ENCODE measurements at places on chromosomes 7 and 10. TPM values are rescaled to one million over a fixed set of nuclear protein-coding genes. Genes with fewer than 3 reads are reported as not detected.

EVX1 gene
- total RNA-seq: not detected

PRSS37 gene
- total RNA-seq: not detected

PAX4 gene
- not detected for total RNA-seq

HK1 gene
- total RNA-seq: 79.2 TPM

ATRNL1 gene
- total RNA-seq: 5.6 TPM

FRMD4A gene
- total RNA-seq: 23.0 TPM

BRAT1 gene
- total RNA-seq: 54.9 TPM

SYT15B gene
- not detected for total RNA-seq

DLX5 gene
- total RNA-seq: not detected

PAPSS2 gene
- 8.3 TPM for total RNA-seq

RARRES2 gene
- 252 TPM for total RNA-seq

ATE1 gene
- 31.5 TPM for total RNA-seq

TRIM74 gene
- total RNA-seq: not detected

ZNF248 gene
- 12.1 TPM for total RNA-seq

ANXA8L1 gene
- not detected for total RNA-seq

PPP1R17 gene
- total RNA-seq: not detected

MKI67 gene
- 0.29 TPM for total RNA-seq

TRRAP gene
- total RNA-seq: 24.1 TPM

GLI3 gene
- total RNA-seq: 3.7 TPM

AKR1D1 gene
- not detected for total RNA-seq

APBB1IP gene
- total RNA-seq: not detected

VENTX gene
- not detected for total RNA-seq

LIPF gene
- 1.7 TPM for total RNA-seq

NPSR1 gene
- not detected for total RNA-seq

PRR15 gene
- not detected for total RNA-seq

PRKG1 gene
- 14.8 TPM for total RNA-seq

SPOCK2 gene
- 0.78 TPM for total RNA-seq

GALNT17 gene
- 3.5 TPM for total RNA-seq

SLC26A5 gene
- not detected for total RNA-seq

KAZALD1 gene
- total RNA-seq: 37.5 TPM

FAM200A gene
- 15.6 TPM for total RNA-seq

HABP2 gene
- total RNA-seq: not detected

ARHGEF35 gene
- 0.21 TPM for total RNA-seq

SLC35B4 gene
- 11.6 TPM for total RNA-seq

SLC26A4 gene
- total RNA-seq: 3.1 TPM

PRF1 gene
- total RNA-seq: not detected
